ENCODE measurements at places on chromosomes 7 and 10.
A peak's percentile ranks its signal among the peaks of the same experiment; 100 is the strongest.

GRCh38 chr10:4526311-4526731 is 299.7 kb upstream of the AKR1E2 start:
- no peak for DNase-seq
- H3K36me3 ChIP-seq = no peaks in the 10 kb centered on the region
- H3K27me3 ChIP-seq = peaks cover 40% of the 10 kb centered on the region
- H3K4me3 ChIP-seq = no peak overlapping the region

DNA sequence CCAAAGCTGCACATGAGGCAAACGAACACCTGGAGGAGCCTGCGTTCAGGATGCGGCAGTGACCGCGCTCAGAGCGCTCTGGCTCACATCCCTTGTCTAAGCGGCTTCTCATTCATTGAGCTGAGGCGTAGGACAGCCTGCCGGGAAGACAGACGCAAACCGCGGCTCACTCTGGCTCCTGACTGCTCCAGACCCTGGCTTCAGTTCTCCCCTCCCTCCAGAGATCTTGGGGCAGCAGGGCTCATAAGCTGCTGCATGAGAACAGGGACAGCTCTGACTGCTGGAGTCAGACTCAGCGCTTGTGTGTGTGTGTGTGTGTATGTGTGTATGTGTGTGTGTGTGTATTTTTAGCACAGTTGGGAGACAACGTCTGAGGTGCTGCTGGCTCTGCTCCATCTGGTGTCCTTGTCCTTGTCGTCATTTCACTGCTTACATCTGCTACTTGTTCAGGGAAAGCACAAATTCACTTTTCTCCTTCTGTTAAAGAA is 15.8 kb upstream of the LYZL2 start:
- H3K27me3 ChIP-seq = peaks cover 66% of the 10 kb centered on the region
- H3K27ac ChIP-seq = no peak overlapping the region
- H3K4me1 ChIP-seq = no peaks in the 10 kb centered on the region

DNA sequence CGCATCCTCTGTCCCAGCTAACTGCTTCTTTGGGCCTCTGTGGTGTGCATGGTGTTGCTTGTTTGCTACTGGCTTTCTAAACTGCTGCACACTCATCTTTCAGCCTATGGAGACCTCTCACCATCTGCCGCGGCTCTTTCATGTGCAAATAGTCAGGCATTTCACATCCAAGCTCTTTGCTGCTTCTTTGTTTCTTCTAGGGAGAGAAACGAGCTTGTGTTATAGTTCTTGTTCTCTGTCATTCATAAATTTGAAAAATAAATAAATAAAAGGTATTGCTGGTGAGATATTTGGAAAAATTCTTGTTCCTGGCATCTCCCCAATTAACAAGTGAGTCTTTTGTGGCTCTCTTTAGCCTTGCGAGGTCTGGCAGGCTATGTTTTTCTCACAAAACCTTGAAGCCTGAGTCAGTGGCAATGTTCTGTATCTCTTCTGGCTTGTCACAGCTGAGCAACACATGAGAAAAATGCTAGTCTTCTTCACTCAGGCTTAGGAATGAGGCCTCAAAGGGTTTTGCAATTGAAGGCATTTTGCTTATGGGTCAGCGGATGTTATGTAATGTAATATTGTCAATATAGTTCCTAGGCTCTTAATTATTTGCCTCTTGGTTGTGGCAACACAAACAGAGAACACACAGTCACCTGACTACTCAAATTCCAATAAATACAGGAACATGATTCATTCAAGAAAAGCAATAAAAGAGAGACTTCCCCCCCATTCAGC is 274.0 kb downstream of the FRMD4A start:
- H3K27me3 ChIP-seq = peaks cover 30% of the 10 kb centered on the region
- no peak overlapping the region for H3K4me3 ChIP-seq
- no peak overlapping the region for H3K27ac ChIP-seq
- H3K4me1 ChIP-seq = no peaks in the 10 kb centered on the region
- H3K36me3 ChIP-seq = no peaks in the 10 kb centered on the region
- no peak for DNase-seq

GRCh38 chr7:12701433-12701832 is 14.0 kb downstream of the ARL4A start:
- H3K4me1 ChIP-seq = no peaks in the 10 kb centered on the region
- H3K27ac ChIP-seq = no peak overlapping the region
- no peak for DNase-seq
- H3K36me3 ChIP-seq = no peaks in the 10 kb centered on the region
- no peaks in the 10 kb centered on the region for H3K27me3 ChIP-seq

DNA sequence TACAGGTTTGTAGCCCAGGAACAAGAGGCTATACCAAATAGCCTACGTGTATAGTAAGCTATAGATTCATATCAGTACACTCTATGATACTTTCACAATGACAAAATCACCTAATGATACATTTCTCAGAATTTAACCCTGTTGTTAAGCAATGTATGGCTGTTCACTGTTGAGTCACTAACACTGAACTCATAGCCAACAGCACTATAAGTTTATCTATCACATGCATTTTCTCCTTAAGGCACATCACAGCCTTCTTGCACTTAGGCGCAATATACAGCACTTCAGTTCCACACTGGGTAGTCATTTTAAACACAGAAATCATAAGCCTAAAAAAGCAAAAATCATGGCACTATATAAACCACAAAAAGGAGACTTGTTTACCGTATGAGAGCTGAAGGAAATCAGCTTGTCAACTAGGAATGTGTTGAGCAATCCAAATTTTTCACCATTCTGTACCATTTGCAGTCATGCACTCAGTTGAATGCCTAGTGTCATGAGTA is 45.6 kb downstream of the ZNF438 start:
- no peaks in the 10 kb centered on the region for H3K36me3 ChIP-seq
- H3K27ac ChIP-seq = no peak overlapping the region
- DNase-seq = no peak
- H3K4me3 ChIP-seq = no peak overlapping the region
- H3K27me3 ChIP-seq = no peaks in the 10 kb centered on the region

DNA sequence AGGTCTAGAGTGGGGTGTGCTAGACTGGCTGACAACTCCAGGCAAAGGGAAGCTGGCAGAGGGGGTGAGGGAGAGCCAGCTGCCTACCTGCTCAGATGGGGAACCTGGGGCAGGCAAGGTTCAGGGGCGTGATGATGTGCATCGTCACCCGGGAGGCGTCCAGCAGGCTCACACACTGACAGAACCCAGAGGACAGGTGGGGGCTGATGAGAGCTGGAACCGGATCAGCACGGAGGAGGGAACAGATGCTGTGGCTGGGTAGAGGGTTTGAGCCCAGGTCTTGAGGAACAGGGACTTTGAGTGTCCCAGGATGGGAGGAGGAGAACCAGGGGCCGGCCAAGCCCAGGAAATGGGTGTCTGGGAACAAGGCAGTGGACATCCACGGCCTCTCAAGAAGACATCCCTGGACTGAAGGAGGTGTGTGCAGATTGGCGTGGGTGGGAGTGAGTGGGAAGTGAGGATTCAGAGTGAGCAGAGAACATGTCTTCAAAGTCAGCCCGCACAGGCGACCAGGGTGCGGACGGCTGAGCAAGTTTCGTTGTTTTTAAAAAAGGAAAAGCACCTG is 3.9 kb downstream of the RASGEF1A start:
- no peak overlapping the region for H3K4me3 ChIP-seq
- peaks cover 1% of the 10 kb centered on the region for H3K36me3 ChIP-seq
- H3K27ac ChIP-seq = peak overlapping the region; percentile 36
- H3K27me3 ChIP-seq = peaks cover 22% of the 10 kb centered on the region
- DNase-seq = peak; percentile 9

DNA sequence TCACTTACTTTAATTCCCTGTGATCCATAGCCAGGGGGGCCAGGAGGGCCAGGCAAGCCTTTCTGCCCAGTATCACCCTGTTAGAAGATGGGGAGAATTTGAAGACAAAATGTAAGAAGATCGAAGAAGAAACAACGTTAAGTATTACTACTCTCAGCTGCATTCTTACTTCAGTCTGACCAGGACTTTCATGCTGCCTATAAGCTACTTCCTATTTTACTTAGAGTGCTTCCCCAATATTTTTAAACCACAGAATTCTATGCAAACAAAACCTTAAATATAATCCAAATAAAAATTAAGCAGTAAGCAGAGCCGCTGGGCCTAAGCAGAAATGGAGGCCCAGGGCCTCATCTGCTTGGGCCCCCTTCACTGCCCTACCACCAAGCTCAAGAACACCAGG is 117.8 kb downstream of the COL28A1 start:
- no peak overlapping the region for H3K4me3 ChIP-seq
- H3K27me3 ChIP-seq = no peaks in the 10 kb centered on the region
- no peaks in the 10 kb centered on the region for H3K36me3 ChIP-seq
- DNase-seq = no peak
- no peak overlapping the region for H3K27ac ChIP-seq

GRCh38 chr7:50138101-50138500 is 45.1 kb upstream of the ZPBP start:
- peaks cover 24% of the 10 kb centered on the region for H3K27me3 ChIP-seq
- H3K27ac ChIP-seq = no peak overlapping the region
- H3K36me3 ChIP-seq = no peaks in the 10 kb centered on the region
- DNase-seq = no peak
- peaks cover 4% of the 10 kb centered on the region for H3K4me1 ChIP-seq

- no peak overlapping the region for H3K4me3 ChIP-seq
- no peak overlapping the region for H3K27ac ChIP-seq
- no peak for DNase-seq
- H3K27me3 ChIP-seq = no peaks in the 10 kb centered on the region
- peaks cover 83% of the 10 kb centered on the region for H3K36me3 ChIP-seq
These were observed 90.3 kb downstream of the TRRAP start for GRCh38 chr7:98968621-98969020.

DNA sequence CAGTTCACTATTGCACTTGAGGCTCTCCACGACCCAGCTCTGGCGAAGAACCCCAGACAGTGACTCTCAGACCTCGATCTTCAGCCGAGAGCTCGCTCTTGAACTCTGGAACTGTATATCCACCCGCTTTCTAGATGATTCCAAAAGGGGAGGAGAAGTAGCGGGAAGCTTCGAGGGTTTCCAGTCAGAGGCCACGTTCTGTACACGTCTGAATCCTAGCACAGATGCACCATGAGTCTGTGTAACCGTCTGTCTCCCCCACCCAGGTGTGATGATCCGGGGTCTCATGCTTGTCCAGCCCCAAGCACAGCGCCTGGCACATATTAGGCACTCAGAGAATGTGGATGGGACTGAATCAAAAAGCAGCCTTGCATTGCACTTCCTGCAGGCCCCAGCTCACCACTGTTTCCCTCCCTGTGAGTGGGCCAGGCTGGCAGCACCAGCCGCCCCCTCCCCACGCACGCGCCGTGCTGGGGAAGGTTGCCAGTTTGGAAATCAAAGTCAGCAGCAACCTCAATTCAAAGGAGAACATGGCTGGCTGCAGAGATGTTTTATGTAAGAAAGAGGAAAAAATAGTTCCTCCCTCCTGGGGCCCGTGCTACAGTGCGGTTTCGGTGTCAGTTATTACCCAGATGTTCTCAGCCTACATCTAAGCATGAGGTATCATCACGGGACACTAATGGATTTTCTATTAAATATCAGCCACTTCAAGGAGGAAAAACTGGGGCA is 5.7 kb downstream of the GRID2IP start:
- H3K4me1 ChIP-seq = no peaks in the 10 kb centered on the region
- H3K27ac ChIP-seq = no peak overlapping the region
- peaks cover 18% of the 10 kb centered on the region for H3K27me3 ChIP-seq
- DNase-seq = no peak
- H3K36me3 ChIP-seq = no peaks in the 10 kb centered on the region

DNA sequence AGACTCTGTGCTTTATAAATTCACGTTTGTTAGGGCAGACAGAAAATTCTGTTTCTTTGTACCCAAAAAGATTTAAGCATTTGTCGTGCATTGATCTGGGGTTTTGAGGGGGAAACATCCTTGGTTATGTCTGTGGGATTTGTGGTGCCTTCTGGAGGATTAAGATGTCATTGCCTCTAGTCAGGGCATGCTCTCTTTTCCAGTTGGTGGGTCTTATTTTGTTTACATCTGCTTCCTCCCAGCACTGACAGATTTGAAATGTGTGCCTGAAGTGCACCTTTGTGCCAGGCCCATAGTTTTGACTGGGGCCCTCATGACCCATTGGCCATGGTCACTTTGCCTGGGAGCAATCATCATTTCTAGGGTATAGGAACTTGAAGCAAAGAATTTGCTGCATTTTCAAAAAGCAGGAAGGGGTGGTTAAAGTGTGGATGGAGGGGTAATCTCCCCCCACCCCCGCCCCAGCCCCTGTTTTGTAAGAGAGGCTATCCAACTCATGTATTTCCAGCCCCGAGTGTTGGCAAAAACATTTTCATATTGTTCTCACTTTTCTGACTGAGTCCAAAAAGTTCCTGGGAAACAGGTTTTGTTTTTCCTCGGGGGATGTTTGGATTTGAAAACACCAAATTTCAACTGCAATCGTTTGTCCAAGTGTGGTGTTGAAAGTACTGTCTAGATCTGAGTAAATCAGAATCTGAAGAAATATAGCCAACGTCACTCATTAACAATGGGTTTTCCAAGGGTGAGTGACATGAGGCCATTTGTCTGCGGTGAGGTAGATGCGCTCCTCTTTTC is 388.2 kb upstream of the GALNT17 start:
- DNase-seq = no peak
- peak overlapping the region; percentile 6 for H3K27ac ChIP-seq
- peaks cover 7% of the 10 kb centered on the region for H3K36me3 ChIP-seq
- no peak overlapping the region for H3K4me3 ChIP-seq
- H3K27me3 ChIP-seq = no peaks in the 10 kb centered on the region
- peaks cover 64% of the 10 kb centered on the region for H3K4me1 ChIP-seq

- H3K36me3 ChIP-seq = peaks cover 15% of the 10 kb centered on the region
- no peak for DNase-seq
- H3K4me1 ChIP-seq = peaks cover 64% of the 10 kb centered on the region
- H3K4me3 ChIP-seq = peak overlapping the region; percentile 88
- H3K27me3 ChIP-seq = no peaks in the 10 kb centered on the region
These were observed 2.1 kb downstream of the DENND11 start for GRCh38 chr7:141699860-141700259.
